Activated CD8-positive, alpha-beta memory T cell treated with anti-CD3 and anti-CD28 coated beads, Interleukin-2, amount 50 U/mL, for 48 hours (primary cell): ENCODE measurements at places on chromosomes 16 and 17.

DNA sequence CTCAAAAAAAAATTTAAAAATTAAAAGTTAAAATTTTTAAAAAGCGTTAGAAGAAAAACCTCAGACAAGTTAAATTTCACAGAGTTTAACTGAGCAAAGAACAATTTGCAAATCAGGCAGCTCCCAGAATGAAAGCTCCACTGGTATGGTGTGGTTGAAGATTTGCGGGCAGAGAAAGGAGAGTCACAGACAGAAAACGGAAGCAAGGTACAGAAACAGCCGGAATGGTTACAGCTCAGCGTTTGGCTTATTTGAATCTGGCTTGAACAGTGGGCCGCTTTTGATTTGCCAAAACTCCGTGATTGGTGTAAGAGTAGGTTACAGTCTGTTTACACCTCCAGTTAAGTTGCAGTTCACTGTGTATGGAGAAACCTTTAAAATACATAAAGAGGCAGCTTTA is 297.1 kb downstream of the HS3ST4 start:
- DNase-seq = no peak

- DNase-seq = no peak
Observed at GRCh38 chr16:63188086-63188771, 1152.0 kb upstream of the CDH8 start.

GRCh38 chr17:64160378-64160777 is 30.4 kb upstream of the ERN1 start:
- DNase-seq = no peak

DNA sequence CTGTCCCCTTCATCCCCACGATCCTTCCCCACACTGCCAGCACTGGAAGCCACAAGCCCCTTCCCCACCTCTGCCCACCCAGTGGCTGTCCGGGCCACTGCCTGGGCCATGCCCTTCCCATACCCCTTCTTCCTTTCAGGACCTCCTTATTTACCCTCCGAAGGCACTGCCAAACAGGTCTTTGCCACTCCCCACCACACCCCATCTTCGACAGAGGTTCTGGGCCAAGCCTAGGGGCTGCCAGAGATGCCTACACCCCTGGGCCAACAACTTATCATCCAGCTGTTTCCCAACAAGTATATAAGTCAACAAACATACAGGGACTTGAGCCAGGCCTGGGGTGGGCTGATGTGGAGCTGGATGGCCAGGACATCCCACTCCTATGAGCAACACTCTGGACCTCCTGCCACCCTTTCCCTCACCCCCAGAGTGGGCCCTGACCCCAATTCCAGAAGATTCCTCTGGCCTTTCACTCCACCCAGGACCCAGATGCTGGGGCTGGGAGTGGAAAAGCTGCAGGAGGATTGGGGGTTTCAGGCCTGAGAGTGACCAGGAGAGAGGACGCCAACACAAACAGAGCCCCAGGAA is 1.5 kb upstream of the PPP1R1B start:
- no peak for DNase-seq

DNA sequence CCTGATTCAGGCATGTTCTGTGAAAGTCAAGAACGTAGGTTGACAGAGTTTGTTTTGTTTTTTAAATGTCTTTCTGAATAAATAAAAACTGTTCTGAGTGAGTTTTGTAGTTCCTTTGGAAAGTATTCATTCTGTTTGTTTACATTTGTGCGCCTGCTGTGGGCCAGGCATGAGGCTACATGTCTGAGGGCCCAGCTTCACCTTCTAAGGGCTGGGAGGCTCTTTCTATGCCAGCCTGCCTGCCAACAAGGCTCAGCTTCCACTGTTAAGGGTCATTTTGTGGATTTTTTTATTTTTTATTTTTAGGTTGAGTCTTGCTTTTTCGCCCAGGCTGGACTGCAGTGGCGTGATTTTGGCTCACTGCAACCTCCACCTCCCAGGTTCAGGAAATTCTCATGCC is 6.1 kb downstream of the WWOX start:
- DNase-seq = no peak

DNA sequence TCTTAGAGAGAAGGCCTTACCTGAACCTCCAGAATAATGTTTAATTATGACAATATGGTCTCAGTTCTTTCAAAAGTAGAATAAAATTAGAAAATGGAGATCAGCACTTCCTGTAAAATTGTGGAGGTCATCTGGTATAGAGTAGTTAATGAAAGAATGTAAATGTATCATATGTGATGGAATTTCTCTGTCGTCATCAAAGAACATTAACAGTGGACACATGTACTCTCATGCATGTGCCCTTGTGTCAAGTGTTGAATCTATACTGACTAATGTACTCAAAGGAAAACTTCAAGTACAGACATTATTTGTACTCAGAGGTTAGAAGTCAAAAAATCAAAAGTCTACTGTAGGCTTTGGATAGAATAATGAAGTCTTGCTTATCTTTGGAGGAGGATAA is 129.2 kb upstream of the MYOCD start:
- DNase-seq = no peak
